Lower lobe of right lung (tissue), 2 donors: ENCODE measurements at places on chromosomes 3 and 15. TPM values are rescaled to one million over a fixed set of nuclear protein-coding genes. Genes with fewer than 3 reads are reported as not detected.

DNA sequence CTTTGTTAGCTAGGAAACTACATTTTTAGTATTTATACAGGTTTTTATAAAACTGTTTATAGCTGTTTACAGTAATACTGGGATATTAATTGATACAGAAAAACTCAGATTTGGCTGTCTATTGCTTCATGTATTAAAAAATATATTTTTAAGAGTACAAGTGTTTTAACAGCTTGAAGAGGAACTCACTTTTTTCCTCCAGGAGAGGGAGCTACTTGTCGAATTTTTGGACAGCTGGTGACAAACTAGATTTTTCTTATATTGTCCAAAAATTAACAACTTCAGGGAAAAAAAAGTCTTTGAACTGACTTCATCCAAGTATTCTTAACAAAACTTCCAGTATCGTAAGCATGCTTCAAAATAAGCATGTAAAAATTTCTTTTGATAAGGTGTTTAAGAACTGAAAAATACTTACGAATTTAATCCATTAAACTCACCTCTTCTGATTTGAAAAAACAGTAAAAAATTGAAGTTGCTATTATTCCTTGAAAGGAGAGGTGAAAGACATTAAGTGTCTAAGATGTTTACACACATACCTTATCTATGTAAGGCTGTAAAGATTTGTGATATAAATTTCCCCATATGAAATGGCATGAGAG, 4.0 kb downstream of the DIPK2A start:
- DNase-seq = no peak

- no peak for DNase-seq
Observed at GRCh38 chr3:150216041-150216811, 191.9 kb upstream of the TSC22D2 start.

DNA sequence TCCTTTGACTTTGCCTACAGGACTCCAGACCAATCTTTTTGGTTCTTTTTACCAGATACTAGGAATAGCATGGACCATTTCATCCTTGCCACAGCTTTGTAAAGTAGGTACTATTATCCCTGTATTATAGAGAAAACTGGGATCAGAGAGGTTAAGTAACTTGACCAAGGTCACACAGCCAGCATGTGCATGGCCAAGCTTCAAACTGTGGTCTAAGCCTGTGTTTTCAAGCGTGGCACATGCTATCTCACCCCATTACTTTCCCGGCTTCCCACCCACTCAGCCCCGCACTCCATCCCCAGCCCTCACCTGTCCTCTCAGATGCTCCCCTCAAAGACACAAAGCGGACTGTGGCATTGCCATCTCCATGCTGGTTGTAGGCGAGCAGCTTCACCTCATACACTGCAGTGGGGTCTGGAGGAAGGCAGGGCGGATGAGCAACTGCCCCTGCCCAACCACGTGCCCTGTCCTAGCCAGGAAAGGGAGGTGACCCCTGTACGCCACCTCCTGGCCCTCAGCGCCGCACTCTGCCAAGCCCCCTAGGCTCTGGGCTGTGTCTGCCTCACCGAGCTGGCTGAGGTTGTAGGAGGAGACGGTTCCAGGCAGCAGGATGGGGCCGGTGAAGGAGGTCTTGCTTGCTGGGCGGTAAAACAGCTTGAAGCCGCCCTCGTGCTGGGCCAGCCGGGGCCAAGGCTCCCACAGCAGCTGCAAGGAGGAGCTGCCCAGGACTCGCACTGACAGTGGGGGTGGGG, 25.7 kb downstream of the RNU5B-1 start:
- DNase-seq = peak; percentile 24

Gene CATSPER2
- total RNA-seq = 2.7 TPM

- DNase-seq = no peak
Observed at GRCh38 chr3:70849911-70850699, 537.7 kb upstream of the MDFIC2 start.

Gene CLDN11
- total RNA-seq = 22.4 TPM

Gene ROBO2
- 11.8 TPM for total RNA-seq
